ENCODE measurements at places on chromosomes 13 and 19.
A peak's percentile ranks its signal among the peaks of the same experiment; 100 is the strongest.

- peak; percentile 88 for DNase-seq
Measured at GRCh38 chr19:5293612-5294378, 46.8 kb downstream of the PTPRS start.

DNA sequence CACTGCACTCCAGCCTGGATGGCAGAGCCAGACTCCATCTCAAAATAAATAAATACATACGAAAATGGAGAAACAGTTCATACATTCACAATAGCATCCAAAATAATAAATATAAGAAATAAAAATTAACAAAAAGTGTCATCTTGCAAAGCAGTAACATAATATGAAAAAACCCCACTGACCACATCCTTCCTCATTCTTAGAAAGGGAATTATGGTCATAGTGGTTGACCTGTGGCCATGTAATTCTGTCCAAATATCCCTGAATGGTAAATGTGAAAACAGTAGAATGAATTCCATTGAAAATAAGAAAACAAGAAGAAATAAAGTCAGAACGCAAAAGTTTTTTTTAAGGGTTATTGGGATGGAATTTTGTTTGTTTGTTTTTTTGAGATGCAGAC, 7.0 kb upstream of the CDC42EP5 start:
- DNase-seq, result no peak

DNA sequence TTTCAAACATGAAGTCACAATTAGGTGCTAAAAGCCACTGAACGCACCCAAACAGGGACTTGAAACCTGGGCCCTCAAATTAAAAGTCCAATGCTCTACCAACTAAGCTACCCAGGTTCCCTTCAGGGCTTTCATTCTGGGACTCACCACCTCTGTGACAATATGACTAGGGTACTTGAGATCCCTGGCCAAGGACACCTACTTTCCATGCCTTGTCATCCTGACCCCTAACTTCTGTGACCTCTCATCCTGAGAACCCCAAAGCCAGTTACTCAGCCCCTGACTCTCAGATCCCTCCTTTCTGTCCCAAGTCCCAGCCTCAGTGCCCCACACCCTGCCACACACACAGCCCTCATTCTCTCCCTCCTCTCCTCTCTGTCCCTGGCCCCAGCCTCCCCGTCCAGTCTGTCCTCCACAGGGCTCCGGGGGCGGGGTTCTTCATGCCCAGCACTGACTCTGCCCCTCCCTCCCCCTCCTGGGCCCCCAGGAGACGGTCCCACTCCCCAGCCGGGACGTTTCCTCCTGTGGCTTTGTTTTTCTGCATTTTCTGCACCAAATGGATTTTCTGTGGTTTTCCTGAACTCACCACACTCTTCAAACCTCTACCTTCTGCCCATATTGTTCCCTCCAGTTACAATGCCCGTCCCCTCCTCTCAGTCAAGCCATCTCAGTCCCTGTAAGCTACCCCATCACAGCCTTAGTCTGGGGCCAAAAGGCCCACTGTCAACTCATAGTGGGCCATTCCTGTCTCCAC, 7.0 kb downstream of the RCN3 start:
- DNase-seq, result no peak

DNA sequence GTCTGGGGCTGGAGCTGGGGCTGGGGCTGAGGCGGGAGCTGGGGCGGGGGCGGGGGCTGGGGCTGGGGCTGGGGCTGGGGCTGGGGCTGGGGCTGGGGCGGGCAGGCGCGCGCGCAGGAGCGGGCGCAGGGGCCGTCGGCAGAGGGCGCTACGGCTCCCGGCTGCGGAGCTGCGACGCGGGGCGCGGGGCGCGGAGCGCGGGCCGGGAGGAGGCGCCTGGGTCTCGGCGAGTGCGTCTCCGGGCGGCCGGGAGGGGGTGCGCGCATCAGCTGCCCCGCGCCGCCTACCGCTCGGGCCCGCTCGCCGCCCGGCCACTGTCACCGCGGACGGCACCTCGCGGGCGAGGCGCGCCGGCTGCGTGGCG, 422 bp upstream of the MTUS2 start:
- peak; percentile 80 for DNase-seq

GRCh38 chr13:110478405-110479214, 82.9 kb downstream of the RAB20 start:
- DNase-seq, result no peak

DNA sequence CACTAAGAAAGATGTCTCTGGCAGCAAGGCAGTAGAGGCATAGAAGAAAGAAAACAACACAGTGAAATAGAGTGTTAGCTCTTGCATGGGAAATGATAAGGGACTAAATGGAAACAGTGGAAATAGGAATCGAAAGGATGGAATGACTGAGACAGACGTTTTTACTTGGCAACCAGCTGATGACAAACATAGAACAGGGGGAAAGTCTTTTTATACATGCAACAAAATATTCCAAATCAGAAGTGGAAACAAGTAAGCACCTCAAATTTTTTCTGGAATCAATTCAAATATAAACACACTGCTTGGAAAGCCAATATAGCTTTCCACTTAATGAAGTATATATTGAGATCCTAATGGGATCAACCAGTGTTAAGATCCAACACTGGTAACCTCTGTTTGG, 110.2 kb downstream of the MZT1 start:
- DNase-seq, result no peak

Data from AG08396 (cell line).